Stromal cell of bone marrow (primary cell): ENCODE measurements at places on chromosomes 5 and 9.

DNA sequence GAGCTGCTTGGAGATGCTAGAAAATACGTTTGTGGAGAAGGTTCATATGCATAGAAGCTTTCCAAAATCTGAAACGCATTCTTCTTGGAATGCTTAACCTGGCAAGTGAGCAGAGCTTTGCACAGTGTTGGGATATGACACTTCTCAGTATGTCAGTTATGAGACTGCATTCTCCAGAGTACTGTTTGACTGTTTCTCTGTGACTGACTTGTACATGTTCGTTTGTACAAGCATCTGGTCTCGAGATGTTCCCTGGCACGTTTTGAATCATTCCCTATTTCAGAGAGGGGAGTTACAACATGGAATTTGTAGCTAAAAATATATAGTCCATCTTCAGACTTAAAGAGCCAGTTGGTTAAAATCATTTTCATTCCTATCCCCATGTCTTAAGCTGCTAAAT, 272.4 kb downstream of the ARRDC3 start:
- no peak for DNase-seq

GRCh38 chr9:92176068-92176799, 61.0 kb upstream of the SPTLC1 start:
- DNase-seq = no peak

DNA sequence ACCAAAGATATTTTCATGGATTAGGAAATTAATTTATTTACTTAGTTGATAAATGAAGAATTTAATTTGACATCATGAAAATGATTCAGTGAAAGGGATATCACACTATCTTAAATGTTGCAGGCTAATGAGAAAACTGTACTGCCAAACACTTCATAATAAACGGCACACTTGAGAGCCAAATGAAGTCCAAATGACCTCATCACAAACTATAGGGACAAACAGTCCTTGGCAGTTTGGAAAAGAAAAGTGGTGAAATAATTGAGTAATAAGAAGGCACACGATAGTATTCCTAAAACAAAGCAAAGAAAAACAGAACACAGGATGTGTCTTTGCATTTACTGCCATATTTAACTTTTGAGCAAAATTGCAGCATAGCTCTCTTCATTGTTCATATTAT, 116.9 kb upstream of the TLR4 start:
- DNase-seq = no peak

DNA sequence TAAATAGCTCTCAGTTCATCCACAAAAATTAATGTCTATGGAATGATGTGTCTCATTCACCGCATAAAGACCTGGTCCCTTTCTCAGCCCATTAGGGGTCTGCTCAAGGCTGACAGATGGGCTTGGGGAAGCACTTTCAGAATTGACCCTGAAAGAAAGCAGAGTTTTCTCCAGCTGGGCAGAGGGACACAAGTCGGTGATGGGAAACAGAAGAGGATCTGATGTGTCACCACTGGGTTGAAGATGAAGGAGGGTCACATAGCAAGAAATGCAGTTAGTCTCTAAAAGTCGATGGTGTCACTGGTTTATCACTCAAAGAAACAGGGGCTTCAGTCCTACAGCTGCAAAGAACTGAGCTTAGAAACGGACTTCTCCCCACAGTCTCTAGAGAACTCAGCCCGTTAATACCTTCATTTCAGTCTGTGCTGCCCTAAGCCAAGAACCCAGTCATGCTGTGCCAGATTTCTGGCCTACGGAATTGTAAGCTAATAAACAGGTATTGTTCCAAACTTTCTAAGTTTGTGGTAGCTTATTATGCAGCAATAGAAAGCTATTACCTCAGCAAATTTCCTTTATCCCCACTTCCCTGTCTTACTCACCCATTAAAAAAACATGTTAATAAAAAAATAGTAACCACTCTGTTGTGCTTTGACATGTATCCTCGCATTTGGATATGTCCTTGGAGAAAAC, 64.6 kb downstream of the ADAMTS12 start:
- no peak for DNase-seq

DNA sequence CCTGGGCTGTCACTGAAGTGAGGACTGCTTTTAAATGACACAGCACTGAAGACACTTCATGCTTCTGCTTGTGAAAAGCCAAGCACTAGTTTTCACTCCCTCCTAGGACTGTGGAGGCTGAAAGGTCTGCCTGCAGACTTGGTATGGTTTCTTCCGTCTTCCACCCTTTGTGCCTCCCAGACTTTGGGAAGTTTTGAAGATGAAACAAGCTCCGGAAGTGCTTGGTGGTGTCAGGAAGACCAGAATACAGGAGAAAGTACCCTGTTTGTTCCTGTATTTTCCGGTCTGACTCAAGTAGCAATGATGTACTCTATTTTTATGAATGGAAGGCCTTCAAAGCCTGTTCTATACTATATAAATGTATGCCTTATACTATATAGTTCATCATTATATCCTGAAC, 222.7 kb downstream of the PDZD2 start:
- no peak for DNase-seq

DNA sequence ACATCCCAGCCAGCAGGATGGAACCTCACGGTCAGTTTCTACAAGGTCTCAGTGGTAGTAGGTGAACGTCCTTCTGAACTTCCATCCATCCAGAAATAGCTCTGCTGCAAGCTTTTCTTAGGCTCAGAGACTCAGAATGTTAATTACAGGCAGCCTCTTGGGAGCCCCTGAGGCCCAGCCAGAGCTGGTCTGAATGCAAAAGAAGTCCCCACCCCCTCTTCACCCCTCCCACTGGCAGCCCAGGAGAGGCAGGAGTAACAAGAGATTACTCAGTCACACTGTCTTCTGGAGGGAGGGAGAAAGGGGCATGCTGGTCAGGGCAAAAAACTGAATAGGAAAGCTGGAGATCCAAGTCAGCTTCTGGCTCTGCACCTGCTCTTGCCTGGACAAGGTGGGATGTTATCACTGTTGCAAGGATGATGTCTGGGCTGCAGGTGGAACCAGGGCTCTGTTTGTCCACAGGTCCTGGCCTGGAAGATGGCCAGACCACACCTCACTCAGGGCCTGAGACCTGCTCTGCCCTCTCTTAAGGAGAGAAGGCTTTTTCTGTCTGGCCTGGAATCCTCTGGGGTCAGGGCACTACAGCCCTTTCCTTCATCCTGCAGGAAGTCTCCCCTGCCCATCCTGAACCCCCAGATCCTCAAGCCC, 9.1 kb downstream of the ENHO start:
- DNase-seq = peak; percentile 64

DNA sequence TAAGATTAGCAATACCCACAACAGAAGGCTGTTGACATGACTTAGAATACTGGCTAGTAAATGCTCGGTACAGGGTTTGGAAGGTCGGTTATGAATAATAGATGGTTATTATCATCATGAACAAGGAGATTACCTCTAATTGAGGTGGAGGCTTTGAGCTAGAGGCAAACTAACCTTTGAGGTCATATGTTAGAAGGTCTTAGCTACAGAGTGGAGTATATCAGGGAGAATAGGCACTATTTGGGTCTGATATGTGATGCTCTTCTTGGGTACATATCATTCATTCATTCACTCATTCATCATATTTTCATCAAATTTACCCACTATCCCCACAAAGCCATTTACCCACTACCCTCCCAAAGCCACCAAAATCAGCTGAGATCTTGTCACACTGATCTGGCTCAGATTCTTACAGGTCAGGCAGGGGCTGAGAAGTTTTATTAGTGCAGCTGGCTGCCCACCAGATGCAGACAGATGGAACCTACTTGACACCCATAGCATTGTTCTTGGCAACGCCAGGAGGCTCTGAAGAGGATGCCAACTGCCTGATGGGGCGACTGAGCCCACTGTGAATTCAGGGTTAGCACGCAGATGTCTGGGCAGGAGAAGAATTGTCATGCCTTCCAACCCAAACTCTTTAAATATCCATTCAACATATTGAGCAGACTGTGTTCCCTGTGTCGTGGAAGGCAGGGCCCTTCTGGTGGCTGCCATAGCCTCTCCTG, 90.2 kb upstream of the SH3PXD2B start:
- DNase-seq = no peak

DNA sequence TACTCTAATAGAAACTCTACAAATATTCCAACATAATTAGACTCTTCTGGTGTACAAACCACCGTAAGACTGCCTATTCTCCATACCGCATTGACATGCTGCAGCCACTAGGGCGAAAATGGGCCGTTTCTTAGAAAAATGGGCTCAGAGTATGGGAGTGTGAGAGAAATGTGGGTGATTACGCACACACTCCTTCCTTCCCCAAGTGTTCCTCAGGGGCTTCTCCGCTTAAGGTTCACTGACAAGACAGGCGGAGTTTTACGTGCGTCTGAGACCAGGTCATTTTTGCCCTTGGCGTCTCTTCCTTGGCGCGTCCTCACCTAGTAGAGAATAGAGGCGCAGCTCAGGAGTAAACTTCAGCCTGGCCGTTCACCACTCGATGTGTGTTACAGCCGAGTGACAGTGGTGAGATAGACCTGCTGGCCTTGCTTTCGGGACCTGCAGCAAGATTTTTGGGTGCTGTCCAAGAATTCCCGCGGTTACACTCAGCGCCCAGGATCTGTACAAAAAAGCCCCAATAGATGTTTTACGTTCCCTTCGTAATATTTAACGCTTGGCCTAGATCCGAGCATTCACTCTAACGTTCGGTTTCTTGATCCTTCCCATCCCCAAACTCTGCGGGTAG, 1.8 kb upstream of the NTRK2 start:
- DNase-seq = no peak

GRCh38 chr9:92820964-92821363, 56.3 kb upstream of the BICD2 start:
- DNase-seq = no peak

DNA sequence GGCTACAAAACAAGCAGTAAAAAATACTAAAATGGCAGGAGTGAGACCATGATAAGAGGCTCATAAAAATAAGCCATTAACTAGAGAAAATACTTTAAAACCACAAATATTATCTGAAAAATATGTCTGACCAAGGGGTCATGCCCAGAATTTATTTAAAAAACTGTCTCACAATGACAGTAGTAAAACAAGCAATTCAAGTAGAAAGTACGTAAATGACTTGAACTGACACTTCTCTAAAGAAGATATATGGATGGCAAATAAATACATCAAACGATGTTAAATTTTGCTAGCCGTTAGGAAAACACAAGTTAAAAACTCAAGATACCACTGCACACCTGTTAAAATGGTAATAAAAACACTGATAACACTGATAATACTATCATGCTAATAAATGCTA, 353.9 kb upstream of the GRAMD2B start:
- DNase-seq = no peak

DNA sequence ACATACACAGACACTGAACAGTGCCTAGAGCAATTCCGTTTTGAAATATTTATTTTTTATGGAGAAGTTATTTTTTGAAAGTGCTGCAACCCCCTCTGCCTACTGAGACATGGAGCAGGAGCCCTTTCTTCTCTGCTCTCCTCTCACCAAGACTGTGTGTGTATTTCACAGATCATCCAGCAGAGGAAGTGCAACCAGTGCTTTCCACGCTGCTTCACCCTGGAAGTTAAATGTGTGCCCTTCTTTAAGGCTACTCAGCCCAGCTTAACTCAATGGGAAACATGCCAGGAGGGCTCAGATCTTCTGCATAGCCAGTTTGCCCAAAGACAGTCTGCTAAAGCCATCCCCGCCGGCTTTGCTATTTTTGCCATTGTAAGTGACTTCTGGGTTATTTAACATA, 606.3 kb downstream of the TLE1 start:
- DNase-seq = no peak

- DNase-seq = no peak
Observed at GRCh38 chr5:6436715-6437331, 11.8 kb upstream of the UBE2QL1 start.
